ENCODE measurements at places on chromosomes 5 and 9.
A peak's percentile ranks its signal among the peaks of the same experiment; 100 is the strongest.

DNA sequence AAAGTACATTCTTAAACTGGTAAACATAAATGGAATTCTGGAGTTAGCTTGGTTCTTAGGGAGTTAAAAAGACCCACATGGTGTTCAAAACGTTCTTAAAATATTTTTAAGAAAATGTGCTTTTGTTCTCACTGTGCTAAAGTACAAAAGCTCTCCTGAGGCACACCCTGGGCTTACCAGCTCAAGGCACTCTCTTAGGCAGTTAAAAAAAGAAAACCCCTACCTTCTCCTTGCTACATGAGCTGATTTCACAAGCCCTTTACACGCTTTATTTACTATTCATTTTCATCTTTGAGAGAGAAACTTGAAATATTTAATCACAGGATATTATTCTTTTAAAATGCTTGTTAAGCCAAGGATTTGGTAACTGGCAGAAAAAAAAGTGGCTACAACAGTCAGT lies 723.3 kb upstream of the GRAMD2B start:
- DNase-seq: no peak

DNA sequence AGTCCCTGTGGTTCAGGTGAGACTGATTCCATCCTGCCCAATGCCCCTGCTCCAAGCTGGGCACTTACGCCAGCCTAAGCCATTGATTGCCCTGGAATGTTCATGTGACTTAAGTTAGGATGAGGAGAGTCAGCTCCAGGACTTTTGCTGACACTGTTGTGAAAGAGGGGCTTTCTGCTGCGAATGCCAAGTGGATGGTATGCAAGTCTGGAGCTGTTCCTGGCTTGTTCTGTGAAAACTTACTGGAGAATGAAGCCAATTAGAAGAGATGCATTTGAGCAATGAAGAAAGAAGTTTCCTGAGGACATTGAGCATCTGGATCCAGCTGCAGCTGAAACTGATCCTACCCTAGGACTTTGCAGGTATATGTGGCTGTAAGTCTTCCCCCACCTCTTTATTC lies 61.2 kb upstream of the ZFR start:
- DNase-seq: peak; percentile 47

DNA sequence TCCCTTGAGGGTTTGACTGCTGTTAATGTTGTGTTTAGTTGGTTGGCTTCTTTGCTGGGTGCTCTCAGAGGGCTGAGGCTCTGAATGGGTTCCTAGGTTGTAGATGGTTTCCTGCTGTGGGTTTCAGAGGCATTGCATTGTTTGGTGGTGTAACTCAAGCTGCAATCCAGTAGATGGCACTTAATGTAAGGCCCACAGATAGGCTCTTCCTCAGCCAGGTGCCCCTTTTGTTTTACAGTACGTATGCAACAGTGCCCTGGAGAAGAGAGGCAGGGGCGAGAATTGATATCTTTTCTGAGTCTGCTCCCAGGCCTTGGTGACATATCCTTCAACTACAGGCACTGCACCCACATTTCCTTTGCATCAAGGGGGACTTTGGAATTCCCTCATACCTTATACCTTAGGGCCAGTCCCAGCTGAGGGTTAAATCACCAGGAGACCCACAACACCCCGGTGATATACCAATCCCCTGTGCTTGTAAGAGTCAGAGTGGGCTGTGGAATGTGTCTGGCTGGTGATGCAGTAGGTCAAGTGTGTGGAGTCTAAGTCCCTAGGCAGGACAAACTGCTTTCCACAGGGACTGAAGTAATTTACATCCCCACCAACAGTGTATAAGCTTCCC lies 7.0 kb upstream of the UGT3A2 start:
- no peak for DNase-seq

GRCh38 chr5:60929024-60929423 lies 15.8 kb downstream of the ERCC8 start:
- DNase-seq: no peak

DNA sequence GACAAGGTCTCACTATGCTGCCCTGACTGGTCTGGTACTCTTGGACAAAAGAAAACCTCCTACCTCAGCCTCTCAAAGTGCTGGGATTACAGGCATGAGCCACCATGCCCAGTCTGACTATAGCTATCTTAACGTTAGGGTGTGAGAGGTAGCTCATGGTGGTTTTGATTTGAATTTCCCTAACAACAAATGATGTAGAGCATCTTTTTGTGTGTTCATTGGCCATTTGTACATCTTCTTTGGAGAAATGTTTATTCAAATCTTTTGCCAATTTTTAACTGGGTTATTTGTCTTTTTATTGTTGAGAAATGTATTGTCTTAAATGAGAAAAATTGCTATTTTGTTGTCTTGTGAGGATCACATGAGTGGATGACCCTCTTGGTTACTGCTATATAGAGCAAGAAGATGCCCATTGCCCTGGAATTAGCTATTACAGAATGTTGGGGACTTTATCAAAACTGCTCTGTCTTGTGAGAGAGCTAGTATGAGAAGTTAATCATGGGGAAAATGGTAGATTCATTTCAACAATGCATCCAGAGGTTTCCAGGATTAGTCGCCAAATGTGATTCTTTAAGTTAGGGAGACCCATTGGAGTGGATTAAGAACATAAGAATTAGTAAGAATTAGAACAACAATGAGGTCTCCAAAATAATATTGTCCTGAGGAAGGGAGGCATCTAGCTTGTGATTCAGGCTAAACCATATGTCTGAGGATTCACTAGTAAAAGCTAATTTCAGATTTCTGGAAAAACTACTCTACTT lies 124.3 kb upstream of the MOCS2 start:
- no peak for DNase-seq

DNA sequence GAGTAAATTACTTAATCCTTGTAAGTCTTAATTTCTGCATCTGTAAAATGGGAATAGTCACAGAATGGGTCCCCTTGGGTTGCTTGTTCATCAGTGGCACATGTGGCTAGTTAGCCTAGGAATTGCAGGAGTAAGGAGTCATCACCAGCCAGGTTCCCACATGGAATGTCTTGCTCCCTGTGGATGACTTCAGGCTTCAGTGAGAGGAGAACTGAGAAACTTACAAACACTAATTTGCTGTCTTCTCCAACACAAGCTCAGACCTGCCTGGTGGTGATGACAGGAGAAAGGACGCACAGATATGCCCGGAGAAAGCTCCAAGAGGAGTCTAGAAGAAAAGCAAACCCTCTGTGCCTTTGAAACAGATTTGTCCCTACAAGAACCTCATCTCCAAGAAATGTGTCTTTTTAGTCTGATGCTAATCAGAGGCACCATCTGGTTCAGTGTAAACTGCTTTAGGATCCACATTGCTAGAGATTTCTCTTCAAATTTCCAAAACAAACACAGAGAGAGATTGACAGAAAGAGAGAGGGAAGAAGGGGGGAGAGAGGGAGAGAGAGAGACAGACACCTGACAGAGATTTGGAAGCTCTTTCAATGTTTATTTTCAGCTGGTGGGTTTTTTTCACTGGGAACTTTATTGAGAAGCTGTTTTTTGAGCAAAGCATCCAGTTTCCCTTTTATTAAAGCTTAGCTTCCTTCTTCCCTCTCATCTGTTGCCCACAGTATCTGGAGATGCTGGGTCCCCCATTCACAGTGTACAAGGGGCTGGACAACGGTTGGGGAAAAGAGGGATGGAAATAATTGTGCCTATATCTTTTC lies 128.3 kb downstream of the DOCK2 start:
- no peak for DNase-seq
